ENCODE measurements at places on chromosomes 1 and 21.
A peak's percentile ranks its signal among the peaks of the same experiment; 100 is the strongest.

DNA sequence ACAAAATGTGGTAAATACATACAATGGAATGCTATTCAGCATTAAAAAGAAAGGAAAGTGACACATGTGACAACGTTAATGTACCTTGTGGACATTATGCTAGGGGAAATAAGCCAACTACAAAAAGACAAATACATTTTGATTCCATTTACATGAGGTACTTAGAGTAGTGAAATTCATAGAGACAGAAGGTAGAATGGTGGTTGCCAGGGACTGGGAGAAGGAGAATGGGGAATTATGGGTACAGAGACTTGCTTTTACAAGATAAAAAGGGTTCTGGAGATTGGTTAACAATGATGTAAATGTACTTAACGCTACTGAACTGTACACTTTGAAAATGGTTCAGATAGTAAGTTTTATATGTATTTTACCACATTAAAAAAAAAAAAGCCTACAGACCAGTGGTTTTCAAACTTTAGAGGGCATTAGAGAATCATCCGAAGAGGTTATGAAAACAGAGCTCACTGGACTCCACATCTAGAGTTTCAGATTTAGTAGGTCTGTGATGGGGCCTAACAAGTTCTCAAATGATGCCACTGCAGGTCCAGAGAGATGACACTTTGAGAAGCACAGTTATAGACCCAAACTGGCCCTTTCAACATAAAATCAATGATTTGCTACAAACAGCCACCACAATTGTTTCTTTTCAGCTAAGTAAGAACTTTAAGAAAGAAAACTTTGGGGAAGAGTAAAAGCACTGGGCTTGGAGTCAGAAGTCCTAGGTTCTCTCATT, 9.6 kb upstream of the ADCY10 start:
- no peak for DNase-seq

DNA sequence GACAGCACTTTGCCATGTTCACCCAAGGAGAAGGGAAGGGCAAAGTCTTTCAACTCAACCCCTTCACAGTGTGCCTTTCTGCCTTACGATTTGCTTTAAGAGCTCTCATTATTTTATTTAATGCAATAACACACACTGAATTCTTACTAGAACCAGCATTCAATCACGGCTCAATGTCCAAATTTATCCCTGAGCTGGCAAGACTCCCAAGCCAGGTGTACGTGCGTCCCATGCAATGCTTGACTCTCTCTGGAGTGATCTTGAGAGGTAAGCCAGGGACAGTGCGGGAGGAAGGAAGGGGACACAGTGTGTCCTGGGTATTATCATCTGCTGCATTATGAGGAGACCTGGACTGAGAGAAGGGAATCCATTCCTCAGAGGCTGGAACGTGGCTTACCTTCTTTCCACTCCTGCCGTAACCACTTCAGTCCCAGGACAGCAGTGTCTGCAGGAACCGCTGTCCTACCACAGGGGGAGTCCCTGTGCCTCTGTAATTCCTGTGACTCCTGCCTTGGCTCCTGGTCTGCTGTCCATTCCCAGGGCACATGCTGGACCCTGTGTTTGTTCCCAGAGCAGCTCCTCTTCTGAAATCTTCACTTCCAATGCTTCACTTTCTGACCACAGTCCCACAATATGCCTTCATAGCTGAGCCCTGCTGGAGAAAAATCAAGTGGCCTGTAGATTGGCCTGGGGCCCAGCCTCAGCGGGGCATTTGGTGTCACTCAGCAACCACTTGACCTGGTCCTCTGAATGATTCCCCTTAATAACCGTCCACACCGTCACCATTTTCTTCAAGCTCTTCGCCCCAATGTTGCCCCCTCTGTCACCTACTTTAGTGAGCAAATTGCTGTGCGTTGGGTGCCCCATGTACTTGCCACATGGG, 28.6 kb upstream of the STUM start:
- no peak for DNase-seq

GRCh38 chr1:21630571-21631343, 38.4 kb downstream of the RAP1GAP start:
- no peak for DNase-seq

GRCh38 chr1:84853741-84854721, 39.0 kb downstream of the LPAR3 start:
- DNase-seq, result peak; percentile 27

- peak; percentile 19 for DNase-seq
Measured at GRCh38 chr1:40153073-40153770, 8.0 kb upstream of the RLF start.

- no peak for DNase-seq
Measured at GRCh38 chr21:26106562-26106961, 64.0 kb downstream of the APP start.

GRCh38 chr1:45297666-45298356, 28.9 kb upstream of the HPDL start:
- no peak for DNase-seq

- no peak for DNase-seq
Measured at GRCh38 chr1:229769006-229769405, 143.0 kb downstream of the URB2 start.

GRCh38 chr1:68814067-68814466, 317.2 kb upstream of the DEPDC1 start:
- DNase-seq, result no peak

DNA sequence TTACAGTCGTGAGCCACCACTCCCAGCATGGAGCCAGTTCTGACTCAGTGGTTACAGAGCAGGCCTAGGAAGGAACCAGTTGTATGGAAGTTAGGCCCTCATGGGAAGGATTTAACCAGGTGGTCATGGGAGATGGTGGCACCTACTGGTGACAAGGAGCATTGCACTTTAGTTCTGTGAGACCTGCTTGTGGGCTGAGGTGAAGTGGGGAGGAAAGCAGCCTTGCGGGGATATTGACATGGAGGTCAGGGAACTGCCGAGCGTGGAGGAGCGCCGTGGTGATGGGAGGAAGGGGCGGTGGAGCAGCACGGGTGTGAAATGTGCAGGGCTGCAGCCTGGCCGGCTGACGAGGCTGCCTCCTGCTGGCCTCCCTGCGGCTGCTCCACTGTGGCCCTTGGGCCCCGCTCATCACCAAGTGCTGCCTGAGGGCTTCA, 100.4 kb downstream of the GALNT2 start:
- peak; percentile 22 for DNase-seq

- DNase-seq, result peak; percentile 6
Measured at GRCh38 chr1:108962681-108963051, 618 bp downstream of the CLCC1 start.

DNA sequence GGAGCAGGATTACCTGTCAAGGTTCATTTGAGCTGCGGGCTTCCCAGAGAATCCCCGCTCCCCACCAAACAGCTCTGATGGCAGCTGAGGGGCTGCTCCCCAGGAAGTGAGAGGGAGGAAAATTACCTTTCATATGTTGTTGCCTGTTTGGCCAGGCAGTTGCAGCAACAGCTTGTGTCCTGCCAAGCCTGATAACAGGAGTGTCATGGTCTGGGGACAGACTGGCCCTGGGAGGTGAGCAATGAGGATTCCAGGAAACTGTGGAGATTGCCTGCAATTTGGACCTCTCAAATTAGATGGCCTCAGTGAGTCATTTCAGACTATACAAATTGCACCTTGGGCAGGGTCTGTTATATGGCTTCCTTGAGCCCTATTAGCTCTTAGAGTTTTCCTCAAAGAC, 189.3 kb downstream of the PTPRU start:
- DNase-seq, result no peak

DNA sequence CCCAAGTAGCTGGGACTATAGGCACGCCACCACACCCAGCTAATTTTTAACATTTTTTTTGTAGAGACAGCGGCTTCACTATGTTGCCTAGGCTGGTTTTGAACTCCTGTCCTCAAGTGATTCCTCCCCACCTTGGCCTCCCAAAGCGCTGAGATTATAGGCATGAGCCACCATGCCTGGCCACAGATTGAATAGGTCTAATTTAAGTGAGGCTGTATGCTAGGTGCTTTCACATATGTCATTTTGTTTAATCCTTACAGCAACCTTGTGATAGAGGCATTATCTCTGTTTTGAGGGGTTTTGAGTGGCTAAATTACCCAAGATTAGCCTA, 7.2 kb downstream of the INTS3 start:
- no peak for DNase-seq

Data from activated gamma-delta T cell treated with Interleukin-2 at 50 U/mL for 16 hours (primary cell).